ENCODE measurements at places on chromosomes 7 and 10.
A peak's percentile ranks its signal among the peaks of the same experiment; 100 is the strongest.

DNA sequence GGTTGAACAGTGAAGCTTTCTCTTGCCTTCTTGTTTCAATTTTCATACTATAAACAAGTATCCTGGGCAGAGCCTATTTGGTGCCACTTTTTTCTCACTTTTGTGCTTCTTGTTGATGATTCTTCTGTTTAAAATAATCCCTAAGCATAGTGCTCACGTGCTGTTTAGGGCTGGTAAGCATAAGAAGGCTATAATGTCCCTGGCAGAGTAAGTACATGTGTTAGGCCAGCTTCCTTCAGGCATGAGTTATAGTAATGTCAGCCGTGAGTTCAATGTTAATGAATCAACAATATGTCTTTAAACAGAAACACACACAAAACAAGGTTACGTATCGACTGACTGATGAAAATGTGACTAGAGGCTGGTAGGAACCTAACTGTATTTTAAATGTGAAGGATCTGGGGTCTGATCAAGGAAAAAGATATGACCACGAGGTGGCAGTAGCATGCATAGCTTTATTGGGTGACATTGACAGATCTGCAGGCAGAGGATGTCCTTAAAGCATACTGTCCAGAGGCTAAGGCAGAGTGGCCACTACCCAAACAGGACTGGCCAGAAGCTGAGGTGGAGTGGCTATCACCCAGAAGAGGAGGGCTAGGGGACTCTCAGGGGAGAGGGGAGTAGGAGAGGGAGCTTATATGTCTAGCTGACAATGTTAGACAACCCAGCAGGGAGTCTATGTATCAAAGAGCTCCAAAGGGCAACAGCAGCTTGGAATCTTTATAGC lies 113.7 kb downstream of the BRAF start:
- DNase-seq, result peak; percentile 43

DNA sequence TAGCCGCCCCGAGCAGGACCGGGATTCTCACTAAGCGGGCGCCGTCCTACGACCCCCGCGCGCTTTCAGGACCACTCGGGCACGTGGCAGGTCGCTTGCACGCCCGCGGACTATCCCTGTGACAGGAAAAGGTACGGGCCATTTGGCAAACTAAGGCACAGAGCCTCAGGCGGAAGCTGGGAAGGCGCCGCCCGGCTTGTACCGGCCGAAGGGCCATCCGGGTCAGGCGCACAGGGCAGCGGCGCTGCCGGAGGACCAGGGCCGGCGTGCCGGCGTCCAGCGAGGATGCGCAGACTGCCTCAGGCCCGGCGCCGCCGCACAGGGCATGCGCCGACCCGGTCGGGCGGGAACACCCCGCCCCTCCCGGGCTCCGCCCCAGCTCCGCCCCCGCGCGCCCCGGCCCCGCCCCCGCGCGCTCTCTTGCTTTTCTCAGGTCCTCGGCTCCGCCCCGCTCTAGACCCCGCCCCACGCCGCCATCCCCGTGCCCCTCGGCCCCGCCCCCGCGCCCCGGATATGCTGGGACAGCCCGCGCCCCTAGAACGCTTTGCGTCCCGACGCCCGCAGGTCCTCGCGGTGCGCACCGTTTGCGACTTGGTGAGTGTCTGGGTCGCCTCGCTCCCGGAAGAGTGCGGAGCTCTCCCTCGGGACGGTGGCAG lies at the start of gene MGMT:
Gene MGMT (plus strand): TSS at position 539 of the 656 bp plus-strand sequence.
- DNase-seq, result peak; percentile 98

GRCh38 chr7:27642271-27642670 lies 20.4 kb downstream of the HIBADH start:
- DNase-seq, result no peak

DNA sequence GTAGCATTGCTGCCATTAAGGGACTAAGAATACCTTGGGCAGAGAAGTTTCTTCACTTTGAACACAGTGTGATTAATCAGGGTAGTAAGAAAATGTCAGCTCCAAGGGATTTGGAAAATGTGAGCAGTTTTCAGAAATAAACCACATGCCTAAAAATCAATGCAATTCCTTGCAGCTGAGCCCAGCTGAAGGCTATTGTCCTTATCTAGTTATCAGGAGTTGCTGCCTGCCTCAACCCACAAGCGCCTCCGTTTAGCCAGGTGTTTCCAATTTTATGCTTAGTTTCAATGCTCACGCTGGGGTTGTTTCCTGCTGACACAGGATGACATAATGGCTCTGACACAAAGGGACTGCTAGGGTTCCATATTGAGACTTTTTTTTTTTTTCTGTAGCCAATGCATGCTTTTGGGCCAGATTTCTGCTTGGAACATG lies 132.3 kb upstream of the ANK3 start:
- DNase-seq, result no peak

- DNase-seq, result no peak
Measured at GRCh38 chr10:128070161-128070560, 56.1 kb downstream of the MKI67 start.

Measured in stimulated activated CD8-positive, alpha-beta memory T cell treated with anti-CD3 and anti-CD28 coated beads, Interleukin-15, amount 100 ng/mL, for 1 hour (primary cell).